ENCODE measurements at places on chromosomes 13 and 19.

- DNase-seq = no peak
Observed at GRCh38 chr13:29654843-29655547, 59.5 kb upstream of the SLC7A1 start.

GRCh38 chr13:73966331-73966730, 167.9 kb downstream of the KLF12 start:
- DNase-seq = no peak

GRCh38 chr19:2476451-2477140, 669 bp downstream of the GADD45B start:
- DNase-seq = no peak

GRCh38 chr13:26867451-26868091, 107.0 kb upstream of the GPR12 start:
- DNase-seq = no peak

- DNase-seq = no peak
Observed at GRCh38 chr19:15318241-15318691, 14.1 kb downstream of the BRD4 start.

DNA sequence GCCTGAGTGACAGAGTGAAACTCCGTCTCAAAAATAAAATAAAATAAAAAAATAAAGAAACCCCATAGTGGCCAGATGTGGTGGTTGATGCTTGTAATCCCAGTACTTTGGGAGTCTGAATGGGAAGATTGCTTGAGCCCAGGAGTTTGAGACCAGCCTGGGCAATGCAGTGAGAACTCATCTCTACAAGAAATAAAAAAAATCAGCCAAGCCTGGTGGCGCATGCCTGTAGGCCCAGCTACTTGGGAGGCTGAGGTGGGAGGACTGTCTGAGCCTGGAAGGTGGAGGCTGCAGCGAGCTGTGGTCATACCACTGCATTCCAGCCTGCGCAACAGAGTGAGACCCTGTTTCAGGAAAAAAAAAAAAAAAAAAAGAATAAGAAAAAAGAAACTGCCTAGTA, 53.8 kb downstream of the ZNF627 start:
- DNase-seq = no peak

- DNase-seq = no peak
Observed at GRCh38 chr13:110726726-110727125, 13.2 kb downstream of the ING1 start.

DNA sequence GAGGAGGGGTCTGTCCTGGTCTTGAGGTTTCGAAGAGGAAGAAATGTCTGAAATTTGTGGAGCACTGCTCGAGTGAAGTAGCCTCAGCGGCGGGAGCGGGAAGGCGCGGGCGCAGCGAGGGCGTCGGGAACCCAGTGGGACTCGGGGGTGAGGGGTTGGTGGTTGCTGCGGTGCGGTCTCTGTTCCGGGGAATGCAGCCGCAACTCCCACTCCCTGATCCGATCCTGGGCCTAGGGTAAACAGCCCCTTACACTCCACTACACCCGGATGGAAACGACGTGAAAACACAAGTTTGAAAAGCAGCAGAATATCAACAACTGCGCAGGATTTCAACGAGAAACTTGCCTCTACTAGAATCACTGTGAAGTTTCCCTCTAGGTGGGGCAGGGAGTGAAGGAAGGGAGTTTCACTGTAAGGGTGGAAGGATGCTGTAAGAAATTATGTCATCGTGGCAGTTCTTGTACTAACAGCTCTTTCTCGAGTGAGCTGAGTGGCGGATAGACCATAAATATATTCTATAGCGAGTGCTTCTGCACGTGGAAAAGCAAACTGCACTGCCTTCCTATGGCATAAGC, 2.0 kb upstream of the KLF12 start:
- DNase-seq = no peak

DNA sequence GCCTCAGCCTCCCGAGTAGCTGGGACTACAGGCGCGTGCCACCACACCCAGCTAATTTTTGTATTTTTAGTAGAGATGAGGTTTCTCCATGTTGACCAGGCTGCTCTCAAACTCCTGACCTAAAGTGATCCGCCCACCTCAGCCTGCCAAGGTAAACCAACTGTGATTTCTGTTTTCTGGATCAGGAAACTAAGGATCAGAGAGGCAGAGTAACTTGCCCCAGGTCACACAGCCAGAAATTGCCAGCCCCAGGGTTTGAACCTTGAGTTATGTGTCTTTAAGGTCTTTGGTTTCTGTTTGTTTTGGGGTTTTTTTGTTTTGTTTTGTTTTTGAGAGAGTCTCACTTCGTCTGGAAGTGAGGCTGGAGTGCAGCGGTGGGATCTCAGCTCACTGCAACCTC, 4.2 kb upstream of the PLIN3 start:
- DNase-seq = no peak
